ENCODE measurements at places on chromosomes 1 and 21. TPM values are rescaled to one million over a fixed set of nuclear protein-coding genes. Genes with fewer than 3 reads are reported as not detected.

Gene KIAA1614
- 9.8 TPM for total RNA-seq

Gene BSND
- not detected for total RNA-seq

Gene FCRL4
- total RNA-seq: not detected

- no peak for DNase-seq
These were observed 12.8 kb downstream of the ZNF678 start for GRCh38 chr1:227576189-227576588.

- DNase-seq: no peak
These were observed 38.0 kb upstream of the KCTD3 start for GRCh38 chr1:215529111-215529510.

GRCh38 chr1:12251442-12251841 is 21.6 kb downstream of the VPS13D start:
- DNase-seq: no peak

GRCh38 chr1:191595170-191595569 is 563.1 kb upstream of the RGS18 start:
- no peak for DNase-seq

DNA sequence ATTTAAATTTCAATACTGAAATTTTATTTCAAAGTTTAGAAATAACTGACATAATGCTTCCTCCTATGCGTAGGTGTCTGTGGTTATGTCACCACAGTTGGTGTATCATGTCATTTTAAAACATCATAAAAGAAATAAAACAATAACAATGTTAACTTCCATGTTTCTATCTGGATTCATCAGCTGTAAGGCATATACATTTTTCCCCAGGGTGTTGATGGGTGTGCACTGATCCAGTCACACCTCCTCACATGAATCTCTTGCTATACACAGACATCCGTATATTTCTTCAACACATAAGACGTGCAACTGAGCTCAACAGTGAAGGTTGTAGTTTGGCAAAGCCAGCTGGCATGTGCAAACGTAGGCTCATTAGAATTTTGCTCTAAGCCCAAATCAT is 6.2 kb downstream of the KCNA3 start:
- DNase-seq: no peak

DNA sequence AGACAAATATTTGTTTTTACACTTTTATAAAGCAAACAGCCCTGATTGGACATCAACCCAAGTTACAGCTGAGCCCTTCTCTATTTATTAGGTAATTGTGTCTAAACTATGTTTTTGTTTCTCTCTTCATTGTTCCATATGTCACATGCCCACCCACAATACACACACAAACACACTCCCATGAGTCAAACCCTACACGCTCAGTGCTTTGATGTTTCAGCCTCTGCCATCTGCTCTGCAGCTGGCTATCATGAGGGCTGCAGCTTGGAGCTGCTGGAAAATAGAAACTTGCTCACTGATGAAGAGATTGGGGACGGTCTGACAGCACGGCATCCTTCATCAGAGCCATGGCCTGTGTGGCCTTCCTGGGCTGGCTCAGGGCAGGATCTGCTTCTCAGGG is 41.7 kb downstream of the PSMG1 start:
- no peak for DNase-seq

GRCh38 chr1:169309178-169310166 is 58.1 kb downstream of the NME7 start:
- no peak for DNase-seq
